SK-MEL-5 (cell line): ENCODE measurements at places on chromosomes 11 and 22. TPM values are rescaled to one million over a fixed set of nuclear protein-coding genes. Genes with fewer than 3 reads are reported as not detected.
A peak's percentile ranks its signal among the peaks of the same experiment; 100 is the strongest.

DNA sequence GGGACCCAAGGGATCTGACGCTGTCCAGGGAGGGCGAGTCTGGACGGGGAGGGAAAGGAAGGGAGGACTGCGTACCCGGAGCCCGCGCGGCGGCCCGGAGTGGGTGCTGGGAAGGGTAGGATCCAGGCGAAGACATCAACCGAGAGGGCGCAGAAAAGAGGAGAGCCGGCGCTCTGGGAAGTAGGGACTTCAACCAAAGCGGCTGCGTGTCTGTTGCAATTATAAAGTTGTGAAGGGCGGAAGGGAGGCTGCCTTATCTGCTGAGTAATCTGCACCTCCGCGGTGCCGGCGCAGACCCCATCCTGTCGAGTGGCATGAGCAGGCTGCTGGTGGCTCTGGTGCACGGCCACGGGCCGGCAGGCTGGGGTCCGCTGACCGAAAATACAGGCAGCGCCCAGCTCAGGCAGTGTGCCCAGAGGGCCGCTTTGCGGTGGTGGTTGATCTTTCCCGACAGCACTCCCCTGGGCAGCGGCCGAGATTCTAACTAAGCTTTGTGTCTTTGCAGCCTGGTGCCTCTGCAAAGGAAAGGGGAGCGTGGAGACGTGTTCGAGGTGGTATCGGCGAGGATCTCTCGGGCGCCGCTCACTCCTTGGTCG lies 978 bp downstream of the C11orf87 start:
- DNase-seq: no peak

The PKP3 gene
- total RNA-seq: not detected in 2 replicates

The PDGFD gene
- 9.9 and 11.9 TPM in 2 replicates for total RNA-seq

The LGR4 gene
- 10.0 and 10.2 TPM in 2 replicates for total RNA-seq

DNA sequence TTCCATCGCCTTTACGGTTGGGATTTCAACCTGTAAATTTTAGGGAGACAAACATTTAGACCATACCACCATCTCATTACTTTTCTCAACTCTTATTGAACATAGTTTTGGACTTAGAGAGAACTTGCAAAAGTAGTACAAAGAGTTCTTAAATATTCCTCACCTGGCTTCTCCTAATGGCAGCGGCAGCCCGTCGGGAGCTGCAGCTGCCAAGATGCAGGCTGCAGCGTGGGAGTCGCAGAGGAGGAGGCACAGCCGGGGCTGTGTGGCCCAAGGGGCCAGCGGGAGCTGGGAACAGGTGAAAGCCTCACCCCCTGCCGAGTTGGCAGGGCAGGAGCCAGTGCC lies 23.1 kb upstream of the RNASEH2C start:
- DNase-seq: no peak

DNA sequence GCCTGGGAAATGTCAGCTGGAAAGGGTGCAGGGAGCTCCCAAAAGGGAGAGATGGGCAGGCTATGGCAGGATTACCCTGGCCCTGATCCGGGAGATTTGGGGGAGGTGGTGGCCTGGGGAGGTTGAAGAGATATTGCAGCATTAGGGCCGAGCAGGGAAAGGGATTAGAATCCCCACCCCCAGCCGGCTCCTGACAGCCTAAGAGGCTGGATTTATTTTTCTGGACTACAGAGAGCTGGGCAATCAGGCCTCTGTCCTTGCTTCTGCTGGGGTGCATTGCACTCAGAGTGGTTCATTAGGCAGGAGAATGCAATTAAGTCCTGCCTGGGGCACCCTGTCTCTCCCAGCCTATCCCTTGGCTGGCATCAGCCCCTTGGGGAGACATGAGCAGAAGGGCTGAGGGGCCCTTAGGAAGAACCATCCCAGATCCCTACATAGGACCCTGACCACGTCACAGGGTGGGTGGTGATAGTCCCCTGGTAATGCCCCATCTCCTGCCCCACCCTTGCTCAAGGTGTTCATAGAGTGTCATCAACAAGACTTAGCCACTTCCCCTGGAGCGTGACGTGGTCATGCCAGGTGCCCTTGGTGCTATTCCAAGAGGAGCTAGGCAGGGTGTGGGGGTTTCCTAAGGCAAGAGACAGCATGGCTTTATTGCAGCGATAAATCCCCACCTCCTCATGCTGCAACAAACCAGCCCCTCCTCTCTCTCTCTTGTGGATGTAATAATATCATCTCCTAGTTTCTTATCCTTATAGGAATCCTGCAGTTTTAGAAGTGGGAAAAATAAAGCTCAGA lies 38.4 kb upstream of the KLHL35 start:
- no peak for DNase-seq

DNA sequence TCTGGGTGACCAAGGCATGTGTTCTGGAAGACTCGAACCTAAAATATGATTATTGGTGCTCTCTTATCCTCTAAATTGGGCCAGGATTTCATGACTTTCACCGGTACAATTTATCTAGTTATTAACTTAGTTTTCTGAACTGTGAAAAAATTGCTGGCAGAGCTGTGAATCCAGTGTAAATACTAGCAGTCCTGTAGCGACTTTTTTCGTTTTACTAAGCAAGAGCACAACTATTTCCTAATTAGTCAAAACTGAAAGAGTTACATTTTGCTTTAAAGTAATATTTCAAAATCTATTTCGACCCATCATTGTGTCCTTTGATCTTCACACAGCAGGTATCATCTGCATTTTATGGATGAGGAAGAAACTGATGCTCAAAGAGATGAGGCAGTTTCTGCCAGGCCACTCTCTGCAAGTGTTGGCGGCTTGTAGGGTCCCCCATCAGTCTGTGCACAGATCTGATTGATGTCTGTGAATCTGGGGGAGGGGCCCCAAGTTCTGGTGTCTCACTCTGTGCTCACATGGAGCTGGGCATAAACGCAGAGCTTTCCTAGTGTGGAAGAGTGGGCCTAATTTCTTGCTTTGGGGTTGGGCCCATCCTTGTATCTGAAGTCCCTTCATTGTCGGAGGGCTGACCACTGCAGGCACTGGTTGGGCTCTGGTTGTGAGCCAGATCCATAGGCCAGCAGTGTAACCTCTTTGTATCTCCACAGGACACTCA lies 1.4 kb upstream of the TRMT2A start:
- DNase-seq: no peak

DNA sequence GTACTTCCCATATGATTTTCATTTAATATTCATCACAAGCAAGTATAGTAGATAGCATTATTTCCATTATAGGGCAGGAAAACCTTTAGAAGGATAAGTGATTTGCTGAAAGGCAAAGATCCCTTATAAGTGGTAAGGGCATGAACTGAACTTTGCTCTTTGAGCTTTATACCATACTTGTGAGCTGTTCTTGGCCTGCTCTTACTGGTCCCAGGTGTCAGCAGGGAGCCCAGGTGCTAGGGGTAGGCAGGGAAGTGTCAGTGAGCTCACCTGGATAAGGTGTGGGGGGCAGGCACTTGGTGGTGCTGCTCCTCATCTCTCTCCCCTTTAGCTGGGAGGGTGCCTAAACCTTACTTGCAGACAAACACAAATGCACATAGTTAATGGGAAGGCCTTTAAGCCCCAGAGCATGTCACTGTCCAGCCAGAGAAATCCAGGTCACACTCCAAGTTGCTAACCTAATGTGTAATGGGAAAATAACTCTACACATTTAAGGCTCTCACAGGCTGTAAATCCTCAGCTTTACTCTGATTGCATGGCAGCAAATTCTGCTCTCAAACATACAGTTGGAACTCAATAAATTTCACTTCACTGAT lies 114.4 kb downstream of the PLEKHA7 start:
- DNase-seq: no peak

DNA sequence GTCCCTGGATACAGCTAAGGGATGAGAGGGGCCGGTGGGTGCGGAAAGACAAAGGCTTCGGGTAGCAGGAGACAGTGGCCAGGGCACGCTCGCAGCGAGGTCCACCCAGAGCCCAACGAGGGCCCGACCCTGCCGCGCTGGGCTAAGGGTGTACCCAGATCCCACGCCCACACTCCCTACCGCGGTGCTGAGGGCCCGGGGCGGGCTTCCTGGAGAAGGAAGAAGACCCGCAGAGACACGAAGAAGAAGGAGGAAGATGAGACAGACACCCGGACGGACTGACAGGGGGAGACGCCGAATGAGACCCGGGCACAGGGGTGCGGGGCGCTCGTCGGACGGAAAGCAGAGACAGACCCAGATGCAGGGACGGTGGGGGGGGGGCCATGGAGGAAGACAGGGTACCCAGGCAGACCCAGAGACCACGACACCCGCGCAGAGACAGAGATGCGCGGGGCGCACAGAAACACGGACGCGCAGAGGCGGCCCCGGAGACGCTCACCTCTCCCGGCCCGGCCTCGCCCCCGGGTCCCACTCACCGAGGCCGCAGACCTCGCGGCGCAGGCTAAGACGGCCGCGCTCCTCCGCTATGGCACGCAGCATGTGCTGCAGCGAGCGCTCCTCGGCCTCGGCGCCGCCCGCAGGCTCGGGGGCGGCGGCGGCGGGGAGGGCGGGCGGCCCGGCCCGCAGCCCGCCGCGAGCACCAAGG lies 437 bp downstream of the KIAA0930 start:
- DNase-seq: no peak

- no peak for DNase-seq
Measured at GRCh38 chr11:117259417-117259816, 26.9 kb downstream of the RNF214 start.

DNA sequence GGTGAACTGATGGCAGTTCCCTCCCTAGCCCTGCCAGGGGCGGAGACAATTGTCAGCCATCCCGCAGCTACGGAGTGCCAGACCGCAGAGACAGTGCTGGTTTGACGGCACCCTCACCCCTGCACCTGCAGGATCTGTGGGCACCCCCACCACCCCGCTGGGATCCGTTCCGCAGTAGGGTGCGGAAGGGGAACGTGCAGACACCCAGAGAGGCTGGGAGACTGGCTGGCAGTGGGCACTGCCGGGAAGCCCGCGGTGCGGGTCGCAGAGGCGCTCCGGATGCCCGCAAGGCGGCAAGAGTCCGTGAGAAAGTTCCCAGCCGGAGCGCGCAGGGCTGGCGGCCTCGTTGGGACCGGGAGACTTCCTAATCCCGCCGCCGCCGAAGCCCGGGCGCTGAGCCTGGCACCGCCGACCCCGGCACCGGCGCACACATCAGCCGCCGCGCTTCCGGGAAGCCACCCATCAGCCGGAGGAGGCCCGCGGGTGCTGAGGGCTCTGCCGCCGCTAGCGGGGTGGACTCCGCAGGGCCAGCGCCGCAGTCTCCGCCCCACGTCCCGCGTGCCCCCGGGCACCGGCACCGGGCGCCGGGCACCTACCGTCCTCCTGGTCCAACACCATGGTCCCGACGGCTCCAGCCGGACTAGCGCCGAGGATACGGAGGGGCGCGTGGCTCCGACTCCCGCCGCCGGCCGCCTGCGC lies 4.3 kb upstream of the LMO1 start:
- no peak for DNase-seq

GRCh38 chr11:6932145-6932544 lies 5.9 kb downstream of the ZNF215 start:
- DNase-seq: no peak

- DNase-seq: no peak
Measured at GRCh38 chr11:73356979-73357860, 19.0 kb upstream of the RELT start.

DNA sequence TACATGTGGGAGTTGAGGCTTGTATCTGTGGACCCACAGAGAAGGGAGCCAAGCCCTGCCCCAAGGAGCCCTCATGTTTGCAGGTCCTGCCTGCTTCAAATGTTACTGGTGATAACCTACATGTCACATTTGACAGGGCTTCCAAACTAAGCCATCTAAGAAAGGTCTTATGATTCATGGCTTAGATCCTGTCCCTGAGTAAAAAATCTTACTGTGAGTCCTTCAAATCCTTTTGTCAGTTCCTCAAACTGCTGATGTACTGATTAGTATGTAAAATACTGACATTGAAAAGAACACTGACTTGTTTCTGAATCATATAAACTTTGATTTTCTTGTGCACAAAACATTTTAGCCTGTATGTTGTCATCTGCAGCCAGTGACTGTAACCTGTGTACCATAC lies 1.0 kb upstream of the PANX1 start:
- no peak for DNase-seq

GRCh38 chr11:104332110-104332509 lies 168.2 kb upstream of the PDGFD start:
- peak; percentile 65 for DNase-seq

The IGLL1 gene
- total RNA-seq: not detected in 2 replicates

DNA sequence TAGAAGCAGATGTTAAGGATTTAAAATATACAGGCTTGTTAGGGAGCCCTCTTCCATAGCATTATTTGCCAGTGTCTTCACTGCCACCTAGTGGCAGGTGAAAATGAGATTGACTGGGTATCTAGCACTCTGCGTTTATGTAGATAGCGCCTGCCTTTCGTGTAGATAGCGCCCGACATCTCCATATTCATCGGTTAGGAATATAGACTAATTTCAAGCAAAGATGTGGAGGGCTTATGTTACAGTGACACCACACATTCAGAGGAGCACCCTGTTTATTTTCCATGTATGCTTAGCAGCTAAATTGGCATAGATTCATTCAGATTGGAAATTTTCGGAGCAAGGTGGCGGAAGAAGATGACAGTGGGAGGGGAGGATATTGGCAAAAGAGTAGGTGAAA lies 72.0 kb downstream of the SLC5A12 start:
- DNase-seq: peak; percentile 85

The SLN gene
- not detected in 2 replicates for total RNA-seq

GRCh38 chr22:20952544-20953341 lies 14.3 kb upstream of the AIFM3 start:
- DNase-seq: no peak

DNA sequence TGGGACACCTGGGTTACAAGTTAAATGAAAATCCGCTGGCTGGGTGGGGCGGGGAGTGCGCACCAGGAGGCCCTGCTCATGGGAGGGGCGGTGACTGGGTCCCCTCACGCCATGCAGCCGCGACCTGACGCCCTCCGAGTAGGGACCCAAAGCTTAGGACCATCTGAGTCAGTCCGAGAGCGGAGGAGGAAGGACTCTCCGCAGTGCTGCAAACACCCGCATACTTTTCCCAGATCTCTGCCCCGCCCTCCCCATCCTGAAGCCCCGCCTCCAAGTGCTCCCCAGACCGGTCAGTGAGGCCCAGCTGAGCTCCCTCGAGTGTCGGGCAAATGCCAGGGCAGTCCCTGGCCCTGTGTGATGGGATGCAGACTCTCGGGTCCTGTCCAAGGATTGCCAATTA lies 6.6 kb upstream of the FLI1 start:
- no peak for DNase-seq

The MUC2 gene
- total RNA-seq: not detected in 2 replicates

GRCh38 chr11:133285359-133285758 lies 246.9 kb downstream of the OPCML start:
- no peak for DNase-seq

The PLAAT4 gene
- not detected in 2 replicates for total RNA-seq

The RFPL3 gene
- not detected in 2 replicates for total RNA-seq

GRCh38 chr11:125061281-125061680 lies 1.8 kb upstream of the SLC37A2 start:
- no peak for DNase-seq

The OR9I1 gene
- total RNA-seq: not detected in 2 replicates

The VPREB1 gene
- not detected in 2 replicates for total RNA-seq

DNA sequence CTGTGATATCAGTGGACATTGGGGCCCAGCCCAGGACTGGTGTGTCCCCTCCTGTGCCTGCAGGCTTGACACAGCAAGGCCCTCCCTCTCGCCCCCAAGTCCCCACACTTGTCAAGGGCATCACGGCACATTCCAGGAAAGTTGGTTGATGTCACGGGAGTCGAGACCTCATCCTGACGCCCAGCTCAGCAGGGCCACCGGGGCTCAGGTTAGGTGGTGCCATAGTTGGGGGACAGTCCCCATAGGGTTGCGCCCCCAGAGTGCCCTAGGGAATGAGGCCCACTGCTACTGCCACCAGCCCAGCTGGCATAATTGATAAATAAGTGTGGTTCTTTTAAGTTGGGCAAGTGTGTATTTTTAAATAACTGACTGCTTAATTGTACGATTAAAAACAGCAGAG lies 28.3 kb upstream of the GRAMD4 start:
- DNase-seq: no peak
